Activated naive CD4-positive, alpha-beta T cell (primary cell): ENCODE measurements at places on chromosomes 5 and 9.

DNA sequence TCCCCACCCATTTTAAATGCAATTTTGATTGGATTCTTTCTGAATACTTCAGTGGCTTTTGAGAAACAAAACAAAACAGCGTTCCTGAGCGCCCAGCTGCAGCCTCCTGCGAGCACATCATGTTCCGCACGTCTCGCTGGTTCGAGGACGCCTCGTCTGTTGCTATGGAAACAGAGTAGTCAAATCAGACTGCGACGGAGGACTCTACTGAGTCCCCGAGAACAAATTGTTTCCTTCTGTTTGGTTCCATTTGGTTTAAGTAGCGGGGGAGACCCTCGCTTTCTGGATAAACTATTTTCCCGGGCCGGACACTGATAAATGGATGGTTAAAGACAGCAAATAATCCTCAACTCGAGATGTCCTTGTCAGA lies 69.0 kb downstream of the SLC28A3 start:
- DNase-seq, result no peak

DNA sequence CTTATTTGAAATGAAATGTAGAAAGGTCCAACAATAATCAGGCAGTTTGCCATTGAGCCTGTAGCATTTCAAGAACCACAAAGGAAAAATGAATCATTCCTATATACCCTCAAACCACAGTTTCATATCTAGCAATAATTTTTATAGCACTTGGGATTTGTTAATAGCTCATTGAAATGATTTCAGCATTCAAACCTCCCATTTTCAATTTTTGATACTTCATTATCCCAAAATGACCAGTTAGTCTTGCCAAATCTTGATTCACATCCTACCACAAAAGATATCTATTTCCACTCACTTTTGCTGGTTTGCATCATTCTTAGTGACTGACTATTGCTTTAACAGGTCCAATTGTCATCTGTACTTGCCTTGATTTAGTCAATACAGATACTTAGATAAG lies 790.1 kb downstream of the TLE1 start:
- no peak for DNase-seq

DNA sequence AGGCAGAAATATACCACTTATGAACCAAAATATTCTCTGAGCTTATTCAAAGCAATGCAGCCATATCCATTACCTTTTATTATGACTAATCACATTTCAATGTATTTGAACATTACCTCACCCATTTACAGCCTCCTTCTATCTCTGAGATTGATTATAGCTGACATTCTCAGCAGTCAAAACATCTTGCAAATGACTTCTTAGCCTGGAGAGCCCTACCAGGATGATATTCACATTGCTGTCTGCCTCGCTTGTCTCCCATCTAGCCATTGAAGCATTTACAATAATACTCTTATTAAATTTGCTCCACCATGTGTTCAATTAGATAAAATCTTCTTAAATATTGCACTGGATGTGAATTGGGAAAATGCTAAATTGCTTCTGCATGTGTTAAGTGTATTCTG lies 1879.9 kb upstream of the ACO1 start:
- no peak for DNase-seq

DNA sequence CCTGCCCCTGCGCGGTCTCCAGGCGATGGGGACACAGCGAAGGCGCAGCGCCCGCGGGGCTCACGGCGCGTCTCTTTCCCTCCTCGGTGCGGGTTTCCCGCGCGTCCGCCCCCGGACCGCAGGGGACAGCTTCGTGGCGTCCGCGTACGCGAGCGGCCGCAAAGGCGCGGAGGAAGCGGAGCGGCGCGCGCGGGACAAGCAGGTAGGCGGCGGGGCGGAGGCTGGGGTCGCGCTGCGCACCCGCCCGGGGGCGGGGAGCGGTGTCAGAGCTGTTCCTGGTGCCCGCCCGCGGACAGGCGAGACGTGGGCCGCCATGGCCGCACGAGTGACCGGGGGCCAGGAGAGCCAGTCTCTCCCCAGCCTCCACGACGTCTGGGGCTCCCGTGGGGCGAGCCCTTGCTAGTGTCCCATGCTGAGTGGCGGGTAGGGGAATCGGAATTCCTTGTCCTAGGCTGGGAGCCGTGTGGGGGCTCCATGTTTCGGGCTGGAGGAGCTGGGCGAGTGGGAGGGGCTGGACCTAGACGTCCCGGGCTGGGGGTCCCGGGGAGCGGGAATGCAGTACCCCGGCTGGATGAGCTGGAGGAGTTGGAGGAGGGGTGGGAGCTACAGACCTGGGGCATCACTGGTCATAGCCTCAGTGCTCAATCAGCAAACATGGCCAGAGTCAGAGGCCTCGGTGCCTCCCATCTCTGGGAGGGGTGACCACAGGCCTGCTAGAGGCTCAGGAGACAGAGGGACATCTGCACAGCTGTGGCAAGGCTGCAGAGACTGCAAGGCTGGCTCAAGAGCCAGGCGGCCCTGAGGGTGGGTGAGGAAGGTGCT lies 968 bp downstream of the NKD2 start:
- DNase-seq, result no peak

DNA sequence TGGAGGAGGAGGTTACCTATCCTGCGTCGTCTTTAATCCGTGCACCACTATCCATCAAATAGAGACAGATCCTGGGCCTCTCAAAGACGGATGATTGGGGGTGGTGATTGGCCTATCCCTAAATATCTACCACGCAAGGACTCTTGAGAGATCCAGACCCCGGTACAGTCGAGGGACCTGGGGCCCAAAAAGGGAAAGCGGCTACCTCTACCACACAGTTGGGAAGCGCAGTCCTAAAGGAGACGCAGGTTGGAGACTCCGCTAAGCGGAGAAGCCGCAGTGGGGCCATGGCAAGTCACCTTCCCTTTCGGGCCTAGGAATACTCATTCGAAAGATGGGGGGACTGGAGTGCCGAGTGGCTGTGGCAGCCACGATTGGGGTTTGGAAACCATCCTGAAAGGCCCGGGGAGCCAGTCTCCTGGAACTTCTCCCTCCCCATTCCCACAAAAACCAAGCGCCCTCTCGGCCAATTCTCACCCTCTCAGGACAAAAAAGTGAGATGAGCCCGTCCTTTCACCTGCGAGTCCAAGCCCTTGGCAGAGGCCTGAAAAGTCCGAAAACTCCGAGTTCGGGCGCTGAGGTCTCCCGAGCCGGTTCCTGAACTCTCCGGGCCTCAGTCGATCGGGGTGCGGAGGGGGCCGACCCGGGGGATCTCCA lies 499 bp upstream of the FOXE1 start:
- DNase-seq, result no peak

DNA sequence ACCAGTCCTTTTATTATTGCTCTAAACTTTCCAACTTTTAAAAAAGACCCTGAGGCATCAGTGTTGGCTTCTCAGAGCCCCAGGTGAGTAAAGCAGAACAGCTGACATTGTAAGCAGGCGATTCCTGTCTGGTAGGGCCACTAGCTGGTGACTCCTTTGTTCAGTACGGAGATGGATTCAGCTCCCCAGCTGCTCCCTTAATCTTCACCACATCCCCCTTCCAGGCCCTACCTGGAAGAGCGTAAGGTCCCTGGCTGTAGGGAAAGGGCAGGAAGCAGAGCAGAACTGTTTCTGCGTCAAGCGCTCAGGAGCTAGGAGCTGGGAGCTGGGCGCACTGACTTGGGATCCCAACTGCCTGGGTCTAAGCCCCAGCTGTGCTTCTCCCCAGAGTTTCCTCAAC lies 203.7 kb upstream of the TAS2R1 start:
- DNase-seq, result no peak

DNA sequence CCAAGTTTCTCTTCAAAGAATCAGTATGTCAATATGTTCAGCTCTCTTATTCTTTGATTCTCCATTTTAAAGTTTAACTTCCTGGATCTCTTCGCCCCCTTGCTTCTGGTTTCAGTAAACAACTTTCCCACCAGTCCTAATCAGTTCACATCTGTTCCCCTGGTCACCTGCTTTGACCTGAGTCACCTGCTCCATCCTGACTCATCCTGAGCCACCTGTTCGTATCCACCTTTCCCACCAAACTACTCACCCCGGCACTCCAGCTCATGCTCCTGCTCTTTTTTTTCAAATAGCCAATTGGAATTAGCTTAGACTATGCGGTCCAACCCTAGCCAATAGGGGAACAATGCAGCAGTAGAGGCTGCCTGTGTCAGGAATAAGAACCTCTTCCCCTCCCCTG lies 23.6 kb upstream of the CSF1R start:
- DNase-seq, result no peak

GRCh38 chr5:114898602-114899001 lies 271.1 kb downstream of the TRIM36 start:
- no peak for DNase-seq

GRCh38 chr5:170439223-170439943 lies 50.2 kb upstream of the KCNMB1 start:
- DNase-seq, result no peak

- DNase-seq, result no peak
Observed at GRCh38 chr5:114266374-114266773, 95.5 kb upstream of the KCNN2 start.

- DNase-seq, result no peak
Observed at GRCh38 chr5:62041156-62041756, 264.8 kb upstream of the KIF2A start.

DNA sequence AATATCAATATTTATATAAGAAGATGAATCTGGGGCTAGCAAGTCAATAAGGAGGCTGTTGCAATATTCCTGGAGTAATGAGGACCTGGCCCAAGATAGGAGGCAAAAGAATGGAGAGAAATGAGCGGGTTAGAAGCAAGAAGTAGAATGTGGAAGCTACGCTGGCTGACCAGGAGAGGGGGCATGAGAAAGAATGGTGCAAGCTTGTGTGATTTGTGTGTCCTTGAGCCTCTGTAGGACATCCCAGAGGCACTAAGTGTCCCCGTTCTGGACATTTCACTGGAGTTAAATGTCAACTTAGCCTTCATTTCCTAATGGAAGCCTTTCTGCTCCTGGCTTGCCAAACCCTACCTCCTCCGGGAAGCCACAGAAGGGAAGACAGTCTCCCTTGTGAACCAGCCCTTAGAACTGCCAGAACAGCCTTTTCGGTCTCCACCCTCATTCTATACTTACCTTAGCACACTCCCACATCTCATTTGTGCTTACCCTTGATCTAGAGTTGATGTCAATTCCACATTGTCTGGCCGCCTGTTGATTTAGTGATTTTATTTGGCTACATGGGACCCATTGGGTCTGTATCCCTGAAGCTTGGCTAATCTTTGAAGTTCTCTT lies 6.7 kb upstream of the PDE6A start:
- no peak for DNase-seq

- no peak for DNase-seq
Observed at GRCh38 chr9:86546712-86547111, 192.5 kb upstream of the TUT7 start.

DNA sequence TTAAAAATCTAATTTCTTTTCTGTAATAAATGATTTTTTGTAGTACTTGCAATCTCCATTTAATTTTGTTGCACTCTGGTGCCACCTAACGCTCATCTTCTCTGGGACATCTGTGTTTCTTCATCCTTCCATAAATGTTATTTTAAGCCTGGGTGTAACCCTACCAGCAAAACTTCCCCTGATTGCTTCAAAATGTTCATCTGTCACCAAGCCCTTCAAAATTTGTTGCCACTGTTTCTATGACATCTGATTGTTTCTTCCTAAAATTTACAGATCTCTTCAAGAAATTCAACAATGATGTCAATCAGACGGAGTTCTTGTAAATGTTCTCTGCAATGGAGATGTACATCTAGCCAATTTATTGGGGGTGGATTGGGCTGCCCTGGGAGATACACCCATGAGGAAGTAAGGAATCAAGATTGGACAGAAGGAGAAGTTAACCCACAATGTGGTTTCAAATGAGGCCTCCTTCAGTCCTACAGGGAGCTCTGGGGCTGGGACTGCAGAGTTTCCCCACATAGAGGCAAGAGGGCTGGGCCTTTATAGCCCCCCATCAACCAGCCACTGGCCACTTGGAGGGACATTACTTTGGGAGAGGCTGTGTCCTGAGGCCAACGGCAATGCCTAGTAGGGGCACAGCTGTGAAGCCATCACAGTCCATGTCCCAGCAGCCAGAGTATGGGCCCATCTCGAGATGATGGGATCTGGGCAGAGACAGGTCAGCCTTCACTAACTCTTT lies 23.3 kb downstream of the MCTP1 start:
- DNase-seq, result no peak

DNA sequence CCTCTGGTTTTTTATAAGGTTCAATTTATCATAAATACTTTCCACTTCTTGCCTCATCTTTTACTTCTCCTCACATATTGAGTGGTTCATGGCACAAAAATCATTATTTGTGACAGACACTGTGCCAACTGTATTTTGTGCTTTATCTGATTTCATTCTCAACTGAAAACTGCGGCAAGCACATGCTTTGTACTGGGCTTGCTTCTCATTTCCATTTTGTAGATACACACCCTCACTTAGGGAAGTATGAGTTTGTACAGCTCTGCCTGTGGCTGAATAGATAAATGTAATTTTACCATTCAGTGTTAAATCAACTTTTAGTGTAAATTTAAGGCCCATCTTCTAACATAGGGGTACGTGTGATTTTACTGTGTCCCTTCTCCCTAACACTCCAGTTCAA lies 83.6 kb downstream of the ANXA2R start:
- no peak for DNase-seq

DNA sequence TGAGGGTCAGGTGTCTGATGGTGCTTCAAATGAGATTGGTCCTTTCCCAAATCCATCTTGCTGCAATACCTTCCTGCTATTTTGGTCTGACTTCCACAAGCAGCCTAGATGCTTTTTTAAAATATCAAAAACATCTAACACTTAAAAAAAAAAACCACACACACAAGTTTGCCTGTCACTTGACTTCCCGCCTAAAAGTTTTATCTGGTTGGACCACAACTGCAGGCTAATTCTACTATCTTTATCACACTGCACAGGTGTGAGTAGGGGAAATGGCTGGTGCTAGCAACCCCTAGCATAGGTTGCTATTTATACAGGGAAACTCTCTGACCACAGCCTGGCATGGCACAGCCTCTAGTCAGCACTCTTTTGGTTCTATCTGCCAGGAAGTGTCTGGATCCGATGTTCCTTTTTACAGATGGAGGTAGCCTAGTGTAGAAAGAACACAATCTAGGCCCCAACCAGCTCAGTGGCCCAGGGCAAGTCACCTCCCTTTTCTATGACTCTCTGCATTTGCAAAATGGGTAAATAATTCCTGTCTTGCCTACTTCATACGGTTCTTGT lies at the start of gene HEMGN:
HEMGN (minus strand) TSS at position 92 of the 564 bp plus-strand sequence; CDS start at position 56, 36 bp downstream.
- no peak for DNase-seq

GRCh38 chr9:89518466-89519365 lies 20.8 kb upstream of the SEMA4D start:
- DNase-seq, result no peak

DNA sequence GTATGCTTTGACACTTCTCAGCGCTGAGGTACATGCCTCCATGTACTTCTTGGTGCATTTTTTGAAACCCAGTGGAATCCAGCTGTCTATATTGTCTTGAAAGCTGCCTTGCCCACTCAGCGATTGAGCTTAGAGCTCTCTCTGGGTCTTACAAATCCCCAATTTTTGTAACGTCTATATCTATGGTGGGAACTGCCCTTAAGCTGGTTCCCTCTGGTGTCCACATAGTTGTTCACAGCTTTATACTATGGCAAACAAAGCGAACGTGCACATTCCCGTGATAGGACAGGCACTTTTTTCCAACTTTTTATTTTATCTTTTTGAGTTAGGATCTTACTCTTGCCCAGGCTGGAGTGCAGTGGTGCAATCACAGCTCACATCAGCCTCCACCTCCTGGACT lies 20.9 kb downstream of the CDHR2 start:
- no peak for DNase-seq

DNA sequence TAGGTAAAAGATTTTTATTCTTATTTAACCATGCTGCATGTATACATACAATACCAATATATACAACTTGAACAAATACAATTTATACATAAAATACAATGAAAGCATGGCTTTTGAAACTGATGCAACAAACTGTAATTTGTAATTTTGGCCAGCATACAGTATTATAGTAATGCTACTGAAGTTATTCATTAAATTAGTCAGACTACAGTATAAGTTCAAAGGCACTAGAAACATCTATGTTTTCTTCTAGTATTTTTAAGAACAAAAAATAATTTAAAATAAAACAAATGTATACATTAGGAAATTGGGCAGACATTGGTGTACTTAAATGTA lies 18.8 kb downstream of the IL4 start:
- DNase-seq, result no peak
